SK-MEL-5 (cell line): ENCODE measurements at places on chromosomes 5 and 9. TPM values are rescaled to one million over a fixed set of nuclear protein-coding genes. Genes with fewer than 3 reads are reported as not detected.

The FREM1 gene
- 0.24 TPM in 1 of 2 replicates, not detected in the other for total RNA-seq

The CDC20B gene
- 0.21 and 0.35 TPM in 2 replicates for total RNA-seq

The RALGDS gene
- 22.4 and 26.6 TPM in 2 replicates for total RNA-seq

The RABGAP1 gene
- total RNA-seq, result 18.3 and 27.5 TPM in 2 replicates

The PTGR1 gene
- total RNA-seq, result 28.8 and 29.2 TPM in 2 replicates

The ZCCHC10 gene
- 18.5 and 20.1 TPM in 2 replicates for total RNA-seq

The SLC6A7 gene
- total RNA-seq, result not detected in 2 replicates

The CTXN3 gene
- not detected in 2 replicates for total RNA-seq

The AIF1L gene
- total RNA-seq, result 32.6 and 32.7 TPM in 2 replicates

The LIFR gene
- 7.1 and 7.5 TPM in 2 replicates for total RNA-seq

The PCDHGA8 gene
- total RNA-seq, result 0.05 and 0.13 TPM in 2 replicates

The ANKRD55 gene
- 0.08 TPM in 1 of 2 replicates, not detected in the other for total RNA-seq

The CEP72 gene
- total RNA-seq, result 7.1 and 8.9 TPM in 2 replicates

The QRFP gene
- not detected in 2 replicates for total RNA-seq

The PFN3 gene
- not detected in 2 replicates for total RNA-seq

The TLX3 gene
- total RNA-seq, result not detected in 2 replicates

The CKMT2 gene
- total RNA-seq, result not detected in 2 replicates

The IRX1 gene
- total RNA-seq, result 0.75 and 1.2 TPM in 2 replicates

The NR2F1 gene
- total RNA-seq, result 0.48 and 0.53 TPM in 2 replicates

The FGF10 gene
- not detected in 2 replicates for total RNA-seq

The ZNF879 gene
- 1.1 and 2.1 TPM in 2 replicates for total RNA-seq

The EMB gene
- total RNA-seq, result 16.6 and 28.1 TPM in 2 replicates

The SNCB gene
- total RNA-seq, result 0.11 and 0.26 TPM in 2 replicates

The SLC27A6 gene
- not detected in 2 replicates for total RNA-seq

The KCNMB1 gene
- total RNA-seq, result not detected in 2 replicates

The SPINK7 gene
- total RNA-seq, result not detected in 2 replicates

The ZNF366 gene
- total RNA-seq, result 0.03 TPM in 1 of 2 replicates, not detected in the other

The SHLD3 gene
- total RNA-seq, result 5.3 TPM in 2 replicates

The OTP gene
- total RNA-seq, result not detected in 2 replicates

The CCDC152 gene
- total RNA-seq, result 0.45 and 0.92 TPM in 2 replicates

The IFNB1 gene
- not detected in 2 replicates for total RNA-seq

The RBM27 gene
- 21.0 and 21.1 TPM in 2 replicates for total RNA-seq

The OR1Q1 gene
- total RNA-seq, result not detected in 2 replicates

The INSL6 gene
- total RNA-seq, result not detected in 2 replicates

The PCDHA6 gene
- total RNA-seq, result not detected in 2 replicates

The ROR2 gene
- 0.11 and 0.27 TPM in 2 replicates for total RNA-seq

The CCDC183 gene
- 0.08 and 0.42 TPM in 2 replicates for total RNA-seq

The PRLR gene
- 21.4 and 22.2 TPM in 2 replicates for total RNA-seq

The HARS1 gene
- total RNA-seq, result 58.6 and 67.8 TPM in 2 replicates

The PCDHA9 gene
- 0.05 TPM in 1 of 2 replicates, not detected in the other for total RNA-seq

The PDE6A gene
- total RNA-seq, result 0.08 and 0.26 TPM in 2 replicates

The MVB12B gene
- total RNA-seq, result 3.1 and 4.0 TPM in 2 replicates

The GARIN3 gene
- not detected in 2 replicates for total RNA-seq

The GNA14 gene
- 0.05 and 0.13 TPM in 2 replicates for total RNA-seq

The IFNA13 gene
- total RNA-seq, result not detected in 2 replicates

The TMEM252 gene
- total RNA-seq, result not detected in 2 replicates

The PTGES gene
- total RNA-seq, result 4.8 and 5.1 TPM in 2 replicates

The PLAC8L1 gene
- total RNA-seq, result not detected in 2 replicates

The ARHGEF28 gene
- total RNA-seq, result 0.27 and 0.63 TPM in 2 replicates

The IL31RA gene
- not detected in 2 replicates for total RNA-seq

The PCDHA13 gene
- 0.29 and 0.53 TPM in 2 replicates for total RNA-seq

The GDNF gene
- 1.1 TPM in 2 replicates for total RNA-seq

The RBM22 gene
- total RNA-seq, result 20.9 and 24.8 TPM in 2 replicates

The RRAGA gene
- 25.8 and 27.1 TPM in 2 replicates for total RNA-seq
